HFFc6 (cell line): ENCODE measurements at places on chromosomes 5 and 9. TPM values are rescaled to one million over a fixed set of nuclear protein-coding genes. Genes with fewer than 3 reads are reported as not detected.
A peak's percentile ranks its signal among the peaks of the same experiment; 100 is the strongest.

TMC1 gene
- 0.36 to 0.99 TPM (median 0.41 TPM) in 3 replicates for total RNA-seq

PCDHB3 gene
- total RNA-seq, result 0.28 to 0.57 TPM (median 0.49 TPM) in 3 replicates

PTGER4 gene
- total RNA-seq, result 1.4 to 4.9 TPM (median 1.5 TPM) in 3 replicates

SLC25A2 gene
- not detected in 2 replicates for total RNA-seq

- H3K27ac ChIP-seq, result no peak overlapping the region
- H3K27me3 ChIP-seq, result peaks cover 10% of the 10 kb centered on the region
- no peak for DNase-seq
- H3K4me1 ChIP-seq, result no peaks in the 10 kb centered on the region
Measured at GRCh38 chr5:171436804-171437285, 17.4 kb downstream of the FGF18 start.

DNA sequence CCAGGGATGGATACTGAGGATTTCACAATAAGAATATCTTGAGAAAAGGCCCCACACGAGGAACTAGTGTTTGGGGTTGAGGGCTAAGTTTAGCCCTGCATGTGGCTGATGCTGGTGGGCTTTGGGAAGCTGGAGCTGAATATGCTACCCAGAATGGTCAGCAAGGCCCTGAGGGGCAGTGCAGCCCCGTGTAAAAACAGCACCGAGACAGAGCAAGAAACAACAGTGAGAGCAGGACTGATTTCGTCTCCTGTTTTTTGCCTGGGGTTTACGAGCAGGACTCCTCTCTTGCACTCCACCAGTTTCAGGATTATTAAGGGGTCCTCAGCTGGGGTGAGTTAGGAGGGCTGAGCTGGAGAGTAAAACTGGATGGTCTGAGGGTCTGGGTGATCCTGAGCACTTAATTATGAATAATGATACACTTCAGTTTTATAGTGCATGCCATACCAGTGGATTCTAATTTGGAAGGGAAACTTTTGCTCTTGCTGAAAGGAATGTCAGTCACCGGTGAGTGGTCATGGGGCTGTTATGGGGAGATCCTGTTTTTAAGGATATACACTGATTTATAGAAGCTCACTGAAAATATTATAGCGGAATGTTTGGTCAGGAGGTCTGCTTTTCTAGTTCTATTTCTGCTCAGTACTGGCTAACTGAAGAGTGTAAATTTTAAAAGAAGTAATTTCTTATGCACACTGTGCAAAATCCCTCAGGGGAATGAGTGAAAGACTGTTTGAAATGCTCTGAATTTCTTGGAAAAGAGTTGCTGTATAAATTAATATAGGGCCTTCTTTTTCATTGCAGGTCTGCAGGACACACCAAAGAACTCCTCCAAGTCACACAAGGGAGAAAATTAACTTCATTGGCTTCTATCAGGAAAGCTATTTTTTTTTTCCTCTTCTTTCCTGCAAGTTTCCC, 42.7 kb upstream of the NFIB start:
- no peak overlapping the region for H3K27ac ChIP-seq
- H3K27me3 ChIP-seq, result peaks cover 11% of the 10 kb centered on the region
- H3K4me3 ChIP-seq, result no peak overlapping the region
- H3K4me1 ChIP-seq, result peaks cover 21% of the 10 kb centered on the region
- DNase-seq, result no peak
- H3K36me3 ChIP-seq, result no peaks in the 10 kb centered on the region

DNA sequence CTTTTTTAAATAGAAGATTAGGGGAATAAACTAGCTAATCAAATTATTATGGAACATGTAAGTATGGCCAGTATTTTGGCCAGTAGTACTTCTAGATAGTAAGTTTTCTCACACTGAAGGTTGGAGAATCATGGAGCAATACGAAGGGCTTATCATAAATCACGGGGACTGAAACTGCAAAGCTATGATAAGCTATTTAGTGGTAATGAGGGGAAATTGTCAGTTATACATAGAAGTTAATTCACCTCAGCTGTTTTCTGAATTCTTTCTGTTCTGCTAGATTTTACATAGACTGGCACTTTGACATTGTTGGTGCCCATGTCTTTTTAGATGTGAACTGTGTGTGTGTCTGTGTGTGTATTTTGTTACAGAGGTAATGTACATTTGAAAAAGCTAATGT, 34.5 kb upstream of the FAM151B start:
- no peaks in the 10 kb centered on the region for H3K4me1 ChIP-seq
- no peaks in the 10 kb centered on the region for H3K27me3 ChIP-seq
- peaks cover 13% of the 10 kb centered on the region; the same call in 1 of the 2 replicates for H3K36me3 ChIP-seq
- no peak for DNase-seq
- H3K27ac ChIP-seq, result no peak overlapping the region
- no peak overlapping the region for H3K4me3 ChIP-seq

DNA sequence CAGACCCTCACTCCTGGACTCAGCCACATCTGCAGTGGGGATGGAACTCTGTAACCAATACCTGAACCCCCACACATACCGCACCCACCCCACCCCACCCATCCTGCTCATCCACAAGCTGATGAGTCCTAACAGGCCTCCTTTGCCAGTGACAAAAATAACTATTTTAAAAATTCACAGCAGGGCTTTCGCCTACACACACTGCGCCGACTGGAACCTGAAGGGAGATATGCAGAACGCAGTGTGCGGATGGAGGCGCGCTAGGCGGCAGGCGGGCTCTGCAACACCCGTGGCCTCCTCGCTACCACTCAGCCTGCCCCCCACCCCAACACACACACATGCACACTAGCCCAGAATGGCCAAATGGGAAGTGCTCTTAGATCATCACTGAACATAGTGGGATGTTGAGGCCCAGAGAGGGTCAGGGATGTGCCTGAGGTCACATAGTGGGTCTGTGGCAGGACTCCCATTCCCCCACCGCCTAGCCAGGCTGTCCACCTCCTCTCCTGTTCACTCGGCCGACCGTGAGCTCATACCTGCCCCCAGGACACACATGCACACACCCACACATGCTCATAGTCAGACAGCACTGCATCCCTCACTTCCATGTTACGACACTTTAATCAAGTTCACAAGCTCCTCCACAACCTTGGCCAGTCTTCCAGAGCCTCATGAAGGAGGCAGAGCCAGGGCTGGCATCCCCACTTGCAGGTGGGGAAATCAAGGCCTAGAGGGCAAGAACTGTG, 6.3 kb upstream of the CAMK2A start:
- H3K27ac ChIP-seq, result peak overlapping the region; percentile 61
- no peak for DNase-seq
- H3K4me3 ChIP-seq, result no peak overlapping the region
- H3K36me3 ChIP-seq, result no peaks in the 10 kb centered on the region
- no peaks in the 10 kb centered on the region; the same call in 1 of the 2 replicates for H3K27me3 ChIP-seq

DNA sequence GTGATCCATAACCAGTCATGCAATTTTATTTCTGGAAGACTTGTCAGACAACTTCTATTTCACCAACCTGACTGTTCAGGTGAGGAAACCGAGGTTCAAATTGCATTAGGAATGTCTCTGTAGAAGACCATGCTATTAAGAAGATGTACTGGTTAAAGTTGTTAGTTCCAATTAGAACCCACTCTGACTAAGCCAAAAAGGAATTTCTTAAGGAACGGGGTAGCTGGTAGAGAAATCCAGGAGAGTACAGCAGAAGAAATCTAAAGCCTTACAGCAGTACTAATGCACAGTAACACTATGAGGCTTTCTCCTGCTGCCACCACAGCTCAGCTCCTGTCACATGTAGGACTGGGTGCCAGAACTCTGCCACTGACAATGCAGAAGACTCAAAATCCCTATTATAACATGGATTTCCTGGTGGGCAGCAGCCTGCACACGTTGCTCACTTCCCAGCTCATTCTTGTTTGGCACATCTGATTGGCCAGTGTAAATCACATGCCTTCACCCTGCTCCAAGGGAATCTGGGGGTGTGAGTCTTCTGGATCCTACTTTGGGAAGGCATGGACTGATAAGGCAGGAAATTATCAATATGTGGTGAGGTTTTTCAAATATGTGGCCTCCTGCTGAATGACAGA, 37.1 kb downstream of the CAST start:
- H3K4me1 ChIP-seq, result peaks cover 67% of the 10 kb centered on the region
- no peaks in the 10 kb centered on the region; the same call in 1 of the 2 replicates for H3K27me3 ChIP-seq
- peak; percentile 34 for DNase-seq
- H3K4me3 ChIP-seq, result 0 out of 2 replicates have a peak overlapping the region, but pooled peaks have one; percentile 0

DNA sequence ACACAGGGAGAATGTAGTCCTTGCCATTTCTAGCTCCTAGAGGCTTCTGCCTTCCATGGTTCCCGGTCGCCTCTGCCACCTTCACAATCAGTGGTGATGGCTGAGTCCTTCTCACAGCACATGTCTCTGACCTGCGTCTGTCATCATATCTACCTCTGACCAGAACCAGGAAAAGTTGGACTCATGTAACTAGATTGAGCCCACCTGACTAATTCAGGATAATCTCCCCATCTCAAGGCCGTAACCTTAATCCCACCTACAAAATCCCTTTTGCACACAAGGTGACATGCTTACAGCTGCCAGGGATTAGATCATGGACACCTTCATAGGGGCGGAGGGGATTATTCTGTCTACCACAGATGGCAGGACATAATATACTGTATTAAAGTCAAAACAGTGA, 375.6 kb downstream of the ICE1 start:
- H3K4me1 ChIP-seq, result no peaks in the 10 kb centered on the region
- DNase-seq, result no peak
- H3K4me3 ChIP-seq, result no peak overlapping the region
- peaks cover 1% of the 10 kb centered on the region; the same call in 1 of the 2 replicates for H3K27me3 ChIP-seq
- H3K36me3 ChIP-seq, result peaks cover 3% of the 10 kb centered on the region; the same call in 1 of the 2 replicates

DNA sequence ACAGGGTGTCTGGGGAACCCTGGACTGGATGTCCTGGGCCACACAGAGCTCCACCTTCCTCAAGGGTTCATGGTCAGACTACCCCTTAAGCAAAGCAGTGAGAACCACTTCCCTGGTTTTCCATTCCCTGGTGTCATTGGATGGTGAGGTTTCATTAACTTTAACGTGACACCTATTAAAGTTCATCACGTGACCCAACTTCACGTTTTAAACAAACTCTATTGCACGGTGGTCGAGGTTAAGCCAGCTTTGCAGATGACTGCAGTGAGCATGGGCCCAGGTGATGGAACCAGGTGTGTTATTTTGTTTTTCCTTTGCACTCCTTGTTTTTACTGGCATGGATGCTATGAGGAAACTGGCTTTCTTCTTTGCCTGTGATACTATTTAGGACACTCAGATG, 385.7 kb upstream of the IRX1 start:
- no peaks in the 10 kb centered on the region for H3K4me1 ChIP-seq
- H3K27ac ChIP-seq, result no peak overlapping the region
- H3K36me3 ChIP-seq, result peaks cover 8% of the 10 kb centered on the region
- H3K27me3 ChIP-seq, result peaks cover 2% of the 10 kb centered on the region; the same call in 1 of the 2 replicates
- no peak overlapping the region for H3K4me3 ChIP-seq
- no peak for DNase-seq

GRCh38 chr5:55714339-55714738, 2.2 kb upstream of the SLC38A9 start:
- peaks cover 20% of the 10 kb centered on the region for H3K4me1 ChIP-seq
- no peak for DNase-seq
- H3K4me3 ChIP-seq, result no peak overlapping the region
- H3K27ac ChIP-seq, result no peak overlapping the region
